ENCODE measurements at places on chromosomes 5 and 9.

GRCh38 chr5:157116483-157116954 lies 7.7 kb upstream of the HAVCR2 start:
- no peak for DNase-seq

GRCh38 chr5:78560000-78560855 lies 88.3 kb downstream of the LHFPL2 start:
- DNase-seq, result no peak

DNA sequence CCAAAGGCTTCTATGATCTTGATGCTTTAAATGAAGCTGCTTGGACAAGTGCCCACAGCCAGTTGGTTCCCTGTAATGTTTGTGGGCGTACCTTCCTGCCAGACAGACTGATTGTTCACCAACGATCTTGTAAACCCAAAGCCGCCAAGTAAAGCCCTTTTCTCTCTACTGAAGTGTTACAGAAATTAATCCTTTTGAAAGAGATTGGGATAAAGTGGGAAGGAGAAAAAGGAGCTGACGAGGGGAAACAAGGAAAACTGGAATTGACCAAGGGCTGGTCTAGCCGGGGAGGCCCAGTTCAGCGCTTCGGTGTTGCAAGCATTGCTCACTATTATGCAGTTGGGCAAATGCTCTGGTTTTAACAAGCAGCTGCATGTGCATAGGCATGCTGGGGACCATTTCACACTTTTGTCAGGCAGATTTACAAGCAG lies 53.2 kb downstream of the ZNF474 start:
- no peak for DNase-seq

DNA sequence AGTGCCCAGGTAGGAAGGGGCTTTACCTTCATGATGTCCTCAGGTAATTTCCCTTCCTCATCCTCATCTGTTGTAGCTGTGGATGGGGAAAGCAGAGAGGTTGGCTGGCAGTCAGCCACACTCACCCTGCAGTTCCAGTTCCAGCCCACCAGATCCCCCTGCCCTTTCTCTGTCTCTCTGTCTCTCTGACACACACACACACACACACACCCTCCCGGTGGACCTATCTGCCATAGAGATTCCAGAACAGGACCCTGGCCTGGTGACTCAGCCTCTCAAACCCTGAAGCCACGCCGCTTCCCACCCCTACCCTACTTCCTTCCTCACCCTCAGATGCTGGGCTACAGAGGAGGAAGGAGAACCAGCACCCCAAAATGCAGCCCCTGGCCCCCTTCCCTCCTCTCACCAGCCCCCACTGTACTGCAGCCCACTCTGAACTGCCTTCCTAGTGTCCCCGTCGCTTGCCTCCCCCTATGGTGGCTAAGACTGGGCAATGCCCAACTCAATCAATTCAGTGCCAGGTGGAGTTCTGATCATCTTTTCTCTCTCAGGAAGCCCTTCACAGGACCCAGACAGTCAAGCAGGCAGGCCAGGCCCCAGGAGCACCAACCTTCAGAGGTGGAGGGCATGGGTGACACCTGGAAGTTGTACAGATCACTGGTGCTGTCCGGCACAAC lies 4.8 kb downstream of the IRF1 start:
- DNase-seq, result no peak

DNA sequence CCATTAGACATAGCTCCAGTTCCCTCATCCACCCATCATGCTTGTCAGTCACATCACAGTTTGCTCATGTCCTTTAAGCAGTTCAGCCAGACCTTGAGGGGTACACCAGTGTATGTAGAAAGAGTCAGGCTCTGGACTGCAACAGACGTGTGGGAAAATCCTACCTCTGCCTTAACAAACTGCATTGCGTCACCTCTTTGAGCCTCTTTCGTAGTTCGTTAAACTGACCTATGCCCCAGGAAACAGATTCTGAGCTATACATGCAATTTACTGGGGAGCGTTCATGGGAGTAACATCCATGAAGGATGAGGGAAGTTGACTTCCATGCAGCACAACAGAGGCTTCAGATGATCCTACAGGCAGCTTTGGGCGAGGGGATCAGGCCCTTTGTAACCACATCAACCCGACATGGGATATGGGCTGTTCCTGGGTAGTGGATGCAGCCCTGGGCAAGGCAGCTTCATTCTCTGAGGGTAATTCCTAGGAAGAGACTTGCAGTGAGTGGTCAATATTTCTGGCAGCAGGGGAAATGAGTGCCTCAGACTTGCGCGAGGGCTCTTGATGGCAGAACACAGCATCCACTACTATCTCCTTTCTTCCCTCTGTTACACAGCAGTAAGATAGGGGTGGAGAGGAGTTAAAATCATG lies 4.3 kb downstream of the SPINK4 start:
- no peak for DNase-seq

DNA sequence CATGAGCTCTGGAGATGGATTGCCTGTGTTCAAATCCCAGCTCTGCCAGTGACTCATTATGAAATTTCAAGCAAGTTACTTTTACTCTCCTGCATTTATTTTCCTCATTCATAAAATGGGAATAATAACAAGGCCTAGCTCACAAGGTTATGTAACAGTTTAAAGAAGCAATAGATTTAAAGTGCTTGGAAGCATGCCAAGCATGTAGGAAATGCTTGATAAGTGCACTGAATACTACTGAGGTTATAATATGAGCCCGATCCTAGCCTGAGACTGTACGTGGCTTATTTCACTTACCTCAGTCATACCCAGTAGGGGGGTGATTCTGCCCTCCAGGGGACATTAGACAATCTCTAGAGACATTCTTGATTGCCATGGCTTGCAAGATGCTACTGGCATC lies 734.1 kb upstream of the WWC1 start:
- no peak for DNase-seq

- DNase-seq, result no peak
These were observed 13.8 kb downstream of the SNX30 start for GRCh38 chr9:112764344-112764743.

DNA sequence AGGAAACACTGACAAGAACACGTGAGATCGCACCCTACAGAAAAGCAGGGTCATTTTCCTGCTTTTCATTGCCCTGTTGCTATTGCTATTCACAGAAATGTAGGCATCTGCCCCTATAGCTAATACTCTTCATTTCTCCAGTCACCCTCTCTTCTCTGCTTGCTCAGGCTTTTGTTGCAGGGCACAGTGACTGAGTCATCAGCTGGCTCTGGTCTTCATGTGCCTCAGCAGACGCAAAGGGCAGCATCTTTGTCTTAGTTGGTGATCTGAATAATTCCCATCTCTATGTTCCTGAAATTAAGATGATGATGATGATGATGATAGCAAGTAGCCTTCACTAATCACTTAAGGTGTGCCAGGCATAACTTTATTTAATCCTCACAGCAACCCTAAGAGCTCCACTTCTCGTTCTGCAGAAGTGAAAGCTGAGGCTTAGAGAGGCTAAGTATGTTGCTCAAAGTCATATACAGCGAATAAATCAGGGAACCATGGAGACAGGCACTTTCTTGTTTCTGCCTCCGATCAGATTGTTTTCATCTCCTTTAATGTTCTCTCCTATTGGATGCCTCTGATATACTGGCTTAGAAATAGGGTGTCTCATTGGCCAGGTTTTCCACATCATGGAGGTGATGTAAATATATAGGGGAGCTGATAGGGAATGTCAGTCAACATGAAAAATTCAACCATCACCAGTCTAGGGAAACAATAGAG lies 133.0 kb upstream of the STK32A start:
- no peak for DNase-seq

GRCh38 chr9:15307523-15307841 lies 466 bp upstream of the TTC39B start:
- DNase-seq, result no peak

- no peak for DNase-seq
These were observed 24.6 kb downstream of the NR2F1 start for GRCh38 chr5:93607367-93608258.

DNA sequence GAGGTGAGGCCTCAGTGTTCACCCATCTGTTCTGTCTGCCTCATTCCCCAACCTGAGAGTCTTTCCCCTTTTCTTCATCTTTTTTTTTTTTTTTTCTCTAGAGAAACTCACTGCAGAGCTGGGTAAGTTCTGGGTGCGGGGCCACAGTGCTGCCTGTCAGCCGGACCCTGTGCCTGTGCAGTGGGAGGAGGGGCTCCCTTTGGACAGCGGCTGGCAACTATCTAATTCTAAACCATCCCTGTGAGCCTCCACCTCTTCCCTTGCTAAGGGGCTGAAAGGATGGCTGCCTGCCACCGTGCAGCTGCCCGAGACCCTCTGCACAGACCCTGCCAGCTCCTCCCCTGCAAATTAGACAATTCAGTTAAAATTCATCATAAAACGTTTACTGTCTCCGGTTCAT lies 14.1 kb downstream of the BTNL9 start:
- no peak for DNase-seq

- no peak for DNase-seq
These were observed 2.8 kb upstream of the PTPDC1 start for GRCh38 chr9:94081435-94081834.

- no peak for DNase-seq
These were observed 41.9 kb downstream of the GPBP1 start for GRCh38 chr5:57215629-57216195.

DNA sequence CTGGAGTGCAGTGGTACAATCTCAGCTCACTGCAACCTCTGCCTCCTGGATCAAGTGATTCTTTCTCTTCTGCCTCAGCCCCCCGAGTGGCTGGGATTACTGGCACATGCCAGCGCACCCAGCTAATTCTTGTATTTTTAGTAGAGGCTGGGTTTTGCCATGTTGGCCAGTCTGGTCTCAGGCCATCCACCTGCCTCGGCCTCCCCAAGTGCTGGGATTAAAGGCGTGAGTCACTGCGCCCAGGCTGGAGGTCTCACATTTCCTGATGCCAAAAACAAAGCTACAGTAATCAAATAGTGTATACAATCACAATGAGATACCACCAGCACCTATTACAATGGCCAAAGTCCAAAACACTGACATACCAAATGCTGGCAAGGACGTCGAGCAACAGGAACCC lies 51.1 kb downstream of the TTLL11 start:
- DNase-seq, result no peak

DNA sequence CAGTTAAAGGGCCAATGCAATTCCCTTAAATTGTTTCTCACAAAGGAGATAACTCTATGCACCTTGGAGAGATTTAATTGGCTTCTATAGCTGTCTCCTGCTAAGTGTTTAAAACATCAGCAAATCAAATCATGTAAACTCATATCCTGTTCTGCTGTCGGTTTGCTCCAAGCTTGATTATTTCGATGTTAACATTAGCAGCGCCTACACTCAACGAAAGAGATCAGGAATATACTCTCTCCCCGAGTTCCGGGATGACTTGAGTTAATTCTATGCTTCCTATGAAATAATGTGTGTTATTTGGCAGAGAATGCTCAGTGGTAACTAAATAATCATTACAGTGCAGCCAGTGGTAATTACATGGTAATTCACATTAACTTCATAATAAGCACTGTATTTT lies 338.6 kb downstream of the EBF1 start:
- no peak for DNase-seq

DNA sequence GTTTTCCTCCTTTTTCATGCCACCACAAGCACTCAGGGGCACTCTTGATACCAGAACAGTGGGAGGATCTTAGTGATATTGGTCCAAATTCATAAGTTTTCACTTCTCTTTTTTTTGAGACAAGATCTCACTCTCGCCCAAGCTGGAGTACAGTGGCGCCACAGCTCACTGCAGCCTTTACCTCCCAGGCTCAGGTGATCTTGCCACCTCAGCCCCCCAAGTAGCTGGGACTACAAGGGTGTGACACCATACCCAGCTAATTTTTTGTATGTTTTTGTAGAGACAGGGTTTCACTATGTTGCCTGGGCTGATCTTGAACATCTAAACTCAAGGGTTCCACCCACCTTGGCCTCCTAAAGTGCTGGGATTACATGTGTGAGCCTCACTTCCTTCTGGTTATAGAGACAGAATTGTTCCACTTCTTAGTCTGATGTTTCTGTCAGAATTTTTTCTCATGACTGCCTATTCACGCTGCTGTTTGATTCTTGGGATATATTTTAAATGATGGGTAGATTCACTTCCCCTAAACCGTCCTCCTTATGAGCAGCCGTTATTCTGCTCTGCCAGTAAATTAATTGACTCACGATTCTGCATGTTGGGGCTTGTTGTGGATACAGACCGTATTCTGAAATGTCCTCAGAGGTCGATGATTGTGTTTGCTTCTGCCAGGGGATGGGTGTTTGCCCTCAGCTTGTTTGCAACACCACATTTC lies 30.8 kb downstream of the MTAP start:
- DNase-seq, result no peak

GRCh38 chr5:540071-540905 lies 16.0 kb upstream of the SLC9A3 start:
- DNase-seq, result no peak

DNA sequence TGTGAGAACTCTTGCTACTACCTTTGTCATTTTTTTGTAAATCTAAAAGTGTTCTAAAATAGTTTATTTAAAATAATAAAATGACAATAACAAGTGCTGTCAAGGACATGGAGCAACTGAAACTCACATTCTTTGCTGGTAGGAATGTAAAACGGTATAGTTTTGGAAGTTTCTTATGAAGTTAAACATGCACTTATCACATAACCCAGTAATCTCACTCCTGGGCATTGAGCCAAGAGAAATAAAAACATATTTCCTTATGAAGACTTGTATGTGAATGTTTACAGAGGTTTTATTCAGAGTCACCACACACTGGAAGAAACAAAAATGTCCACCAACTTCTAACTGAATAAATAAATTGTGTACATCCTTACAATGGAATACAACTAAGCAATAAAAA lies 46.0 kb upstream of the COL15A1 start:
- DNase-seq, result no peak

All from stimulated activated CD8-positive, alpha-beta memory T cell treated with anti-CD3 and anti-CD28 coated beads, Interleukin-4, amount 100 ng/mL, for 1 hour (primary cell).